ENCODE measurements at places on chromosomes 13 and 19. TPM values are rescaled to one million over a fixed set of nuclear protein-coding genes. Genes with fewer than 3 reads are reported as not detected.

DNA sequence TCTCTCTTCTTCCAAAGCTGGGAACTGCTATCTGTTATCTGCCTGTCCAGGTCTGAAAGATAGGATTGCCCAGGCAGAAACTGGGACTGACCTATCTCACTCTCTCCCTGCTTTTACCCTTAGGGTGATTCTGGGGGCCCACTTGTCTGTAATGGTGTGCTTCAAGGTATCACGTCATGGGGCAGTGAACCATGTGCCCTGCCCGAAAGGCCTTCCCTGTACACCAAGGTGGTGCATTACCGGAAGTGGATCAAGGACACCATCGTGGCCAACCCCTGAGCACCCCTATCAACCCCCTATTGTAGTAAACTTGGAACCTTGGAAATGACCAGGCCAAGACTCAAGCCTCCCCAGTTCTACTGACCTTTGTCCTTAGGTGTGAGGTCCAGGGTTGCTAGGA is 5.1 kb downstream of the KLK3 start:
- no peak for DNase-seq

The KIR3DL3 gene
- total RNA-seq: not detected

DNA sequence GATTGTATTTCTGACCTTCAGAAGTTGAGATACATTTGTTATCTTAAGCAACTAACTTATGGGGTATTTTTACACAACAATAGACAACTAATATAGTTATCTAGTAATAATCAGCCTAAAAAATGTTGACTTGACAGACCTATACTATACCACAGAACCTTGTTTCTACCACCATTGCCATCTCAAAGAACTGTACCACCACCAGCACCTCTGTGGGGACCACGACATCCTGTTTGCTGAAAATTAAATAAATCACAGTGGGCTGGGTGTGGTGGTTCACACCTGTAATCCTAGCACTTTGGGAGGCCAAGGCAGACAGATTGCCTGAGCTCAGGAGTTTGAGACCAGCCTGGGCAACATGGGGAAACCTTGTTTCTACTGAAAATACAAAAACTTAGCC is 24.0 kb downstream of the TSKS start:
- no peak for DNase-seq

The UBAC2 gene
- total RNA-seq: 76.7 TPM

The LYPD5 gene
- 0.21 TPM for total RNA-seq

DNA sequence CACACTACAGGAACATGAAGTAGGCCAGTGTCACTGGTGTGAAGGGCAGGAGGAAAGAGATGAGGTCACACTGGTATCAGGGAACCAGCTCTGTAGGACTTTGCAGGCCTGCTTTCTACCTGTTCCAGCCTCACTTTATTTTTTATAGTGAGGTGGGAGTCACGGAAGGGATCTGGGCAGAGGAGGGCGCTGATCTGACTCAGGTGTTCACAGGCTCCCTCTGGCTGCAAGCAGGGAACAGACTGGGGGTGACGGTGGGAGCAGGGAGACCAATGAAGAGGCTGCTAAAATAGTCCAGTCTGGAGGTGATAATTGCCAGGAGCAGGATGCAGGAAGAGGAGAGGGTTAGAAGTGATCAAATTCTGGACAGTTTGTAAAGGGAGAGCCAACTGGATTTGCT is 2.8 kb downstream of the THAP8 start:
- DNase-seq: no peak

Data from activated T-cell treated with anti-CD3 and anti-CD28 coated beads, Interleukin-2, amount 50 U/mL, for 72 hours (primary cell).